Stimulated activated CD8-positive, alpha-beta memory T cell treated with anti-CD3 and anti-CD28 coated beads, Interleukin-7, amount 100 ng/mL, for 48 hours (primary cell): ENCODE measurements at places on chromosomes 4 and X.
A peak's percentile ranks its signal among the peaks of the same experiment; 100 is the strongest.

DNA sequence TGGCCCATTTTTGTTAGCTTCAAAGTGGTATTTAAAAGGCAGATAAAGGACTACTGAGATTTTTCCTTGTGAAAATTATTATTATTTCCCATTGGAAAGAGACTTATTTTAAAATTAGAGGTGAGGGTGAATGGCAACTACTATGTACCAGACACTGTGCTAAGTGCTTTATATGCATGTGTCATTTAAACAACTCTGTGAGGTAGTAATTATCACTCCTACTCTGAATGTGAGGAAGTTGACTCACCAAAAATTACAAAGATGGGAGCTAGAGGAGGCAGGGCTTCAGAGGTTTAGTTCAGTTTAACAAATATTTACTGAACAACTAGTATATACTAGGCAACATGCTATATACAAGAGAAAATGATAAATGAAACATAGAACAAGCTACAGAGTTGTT is 78.2 kb downstream of the MSL3 start:
- DNase-seq: no peak

DNA sequence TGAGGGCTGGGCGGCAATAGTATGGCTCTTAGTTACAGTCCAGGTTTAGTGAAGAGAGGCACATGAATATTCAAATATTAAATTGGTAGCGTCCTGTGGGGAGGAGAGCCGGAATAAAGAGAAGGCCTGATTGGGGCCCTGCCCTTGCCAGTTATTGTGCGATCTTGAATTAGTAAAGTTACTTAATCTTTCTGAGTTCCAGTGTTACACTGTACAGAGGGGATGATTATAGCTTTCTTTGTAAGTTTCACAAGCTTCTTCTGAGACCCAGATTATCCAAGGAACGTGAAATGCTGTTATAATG is 1.2 kb downstream of the METAP1 start:
- no peak for DNase-seq

DNA sequence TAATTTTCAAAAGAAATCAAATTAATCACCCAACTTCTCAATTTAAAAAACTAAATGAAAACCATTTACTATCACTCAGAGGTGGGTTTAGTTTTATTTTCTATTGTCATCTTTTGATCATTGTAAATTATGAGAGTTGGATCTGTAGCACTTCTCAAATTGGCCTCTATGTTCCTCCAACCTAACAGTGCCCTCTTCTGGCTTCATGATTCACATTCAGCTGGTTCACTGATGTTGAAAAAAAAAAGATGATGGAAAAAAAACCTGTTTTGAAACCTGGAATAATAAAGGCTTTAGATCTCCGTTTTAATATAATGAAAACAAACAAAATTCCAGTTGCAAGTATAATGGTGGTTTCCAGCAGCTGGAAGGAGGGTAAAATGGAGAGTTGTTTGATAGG is 2.4 kb upstream of the NBDY start:
- DNase-seq: no peak

DNA sequence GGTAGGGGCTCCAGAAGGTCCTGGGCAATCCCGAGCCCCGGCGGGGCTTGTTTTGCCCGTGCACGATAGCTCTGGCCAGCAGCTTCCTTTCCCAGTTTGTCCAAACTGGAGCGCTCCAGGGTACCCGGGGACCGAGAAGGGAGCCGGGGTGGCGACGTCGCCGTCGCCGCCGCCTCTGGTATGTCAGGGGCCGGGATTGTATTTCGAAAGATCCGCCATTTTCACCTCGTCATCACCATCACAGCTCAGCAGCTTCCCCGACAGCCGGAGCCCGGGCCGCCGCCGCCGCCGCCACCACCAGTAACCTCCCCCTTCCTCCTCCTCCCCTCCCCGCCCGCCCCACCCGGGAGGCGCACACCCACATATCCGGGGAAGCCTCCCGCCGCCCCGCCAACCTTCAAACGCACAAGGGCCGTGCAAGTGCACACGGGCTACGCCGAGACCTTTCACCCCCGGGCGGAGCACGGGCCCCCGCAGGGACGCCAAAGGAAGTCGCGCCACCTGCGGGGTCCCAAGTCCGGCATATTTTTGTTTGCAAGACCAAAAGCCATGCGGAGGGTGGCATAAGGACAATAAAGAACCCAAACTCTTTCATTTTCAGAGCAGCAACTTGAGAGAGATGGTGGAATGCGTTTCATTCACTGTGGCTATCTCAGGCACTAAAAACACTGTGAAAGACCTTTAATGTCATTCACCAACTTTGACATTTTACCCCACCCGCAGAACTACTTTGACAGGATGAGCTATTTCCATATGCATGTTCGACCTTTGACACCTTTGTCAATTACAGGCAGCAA is at the start of gene LIN54:
Gene LIN54 (minus strand): TSS at position 302 of the 797 bp plus-strand sequence. CDS start 25,979 bp downstream, outside the sequence.
- peak; percentile 68 for DNase-seq

DNA sequence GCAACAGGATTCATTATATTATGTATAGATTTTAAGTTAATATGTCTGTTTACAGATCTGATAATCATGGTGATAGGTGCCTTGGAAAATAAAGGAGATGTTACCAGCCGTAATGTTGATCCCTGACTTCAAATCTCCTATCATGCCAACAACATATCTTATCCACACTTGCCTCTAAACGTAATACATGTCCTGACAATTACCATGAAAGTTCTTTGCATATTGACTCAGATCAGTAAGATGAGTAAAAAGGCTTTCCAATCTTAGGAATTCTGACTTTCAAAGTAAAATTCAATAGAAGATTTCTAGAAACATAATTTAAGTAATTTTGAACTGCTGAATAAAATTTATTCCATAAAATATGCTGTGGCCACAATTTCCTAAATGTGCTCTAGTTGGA is 513.3 kb downstream of the ANKRD50 start:
- no peak for DNase-seq

GRCh38 chr4:6699903-6700302 is 6.2 kb downstream of the S100P start:
- no peak for DNase-seq
